ENCODE measurements at places on chromosomes 2 and 18.

DNA sequence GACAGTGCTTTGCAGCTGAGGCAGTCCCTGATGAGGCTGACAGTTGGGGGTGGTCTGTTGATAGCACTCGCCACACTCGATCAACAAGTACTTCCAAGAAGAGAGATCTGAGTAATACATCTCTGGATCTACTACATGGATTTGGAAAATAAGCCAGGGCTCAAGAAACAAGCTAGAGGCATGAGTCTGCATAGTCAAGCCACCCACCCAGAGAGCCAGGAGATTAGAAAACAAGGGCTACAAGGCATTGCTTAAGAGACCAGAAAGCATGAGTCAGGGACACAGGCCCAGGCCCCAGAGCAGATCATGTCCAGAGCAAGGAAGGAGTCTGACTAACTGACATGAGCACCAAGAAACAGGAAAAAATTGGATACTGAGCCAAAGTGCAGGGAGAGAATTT, 196.9 kb upstream of the CWC22 start:
- DNase-seq = no peak

DNA sequence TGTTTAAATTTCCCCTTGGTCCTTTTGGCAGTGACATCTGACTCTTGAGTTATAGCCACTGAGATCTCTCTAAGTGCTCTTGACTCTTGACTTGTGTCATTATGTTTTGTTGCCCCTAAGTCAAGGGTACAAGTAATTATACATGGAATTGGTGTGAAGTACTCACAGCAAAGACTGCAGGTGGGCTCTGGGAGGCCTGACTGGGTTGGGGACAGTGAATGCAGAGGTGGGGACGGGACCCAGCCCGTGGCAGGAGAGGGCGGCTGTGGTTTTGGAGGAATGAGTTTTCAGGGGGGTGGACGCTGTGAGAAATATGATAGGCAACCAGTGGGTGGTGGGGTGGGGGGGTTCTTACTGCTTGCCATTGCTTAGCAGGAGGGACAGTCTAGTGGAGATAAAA, 97.8 kb downstream of the NCK2 start:
- no peak for DNase-seq

GRCh38 chr2:138356178-138356577, 145.4 kb upstream of the SPOPL start:
- DNase-seq = no peak

GRCh38 chr18:9787036-9787435, 78.9 kb downstream of the RAB31 start:
- no peak for DNase-seq

DNA sequence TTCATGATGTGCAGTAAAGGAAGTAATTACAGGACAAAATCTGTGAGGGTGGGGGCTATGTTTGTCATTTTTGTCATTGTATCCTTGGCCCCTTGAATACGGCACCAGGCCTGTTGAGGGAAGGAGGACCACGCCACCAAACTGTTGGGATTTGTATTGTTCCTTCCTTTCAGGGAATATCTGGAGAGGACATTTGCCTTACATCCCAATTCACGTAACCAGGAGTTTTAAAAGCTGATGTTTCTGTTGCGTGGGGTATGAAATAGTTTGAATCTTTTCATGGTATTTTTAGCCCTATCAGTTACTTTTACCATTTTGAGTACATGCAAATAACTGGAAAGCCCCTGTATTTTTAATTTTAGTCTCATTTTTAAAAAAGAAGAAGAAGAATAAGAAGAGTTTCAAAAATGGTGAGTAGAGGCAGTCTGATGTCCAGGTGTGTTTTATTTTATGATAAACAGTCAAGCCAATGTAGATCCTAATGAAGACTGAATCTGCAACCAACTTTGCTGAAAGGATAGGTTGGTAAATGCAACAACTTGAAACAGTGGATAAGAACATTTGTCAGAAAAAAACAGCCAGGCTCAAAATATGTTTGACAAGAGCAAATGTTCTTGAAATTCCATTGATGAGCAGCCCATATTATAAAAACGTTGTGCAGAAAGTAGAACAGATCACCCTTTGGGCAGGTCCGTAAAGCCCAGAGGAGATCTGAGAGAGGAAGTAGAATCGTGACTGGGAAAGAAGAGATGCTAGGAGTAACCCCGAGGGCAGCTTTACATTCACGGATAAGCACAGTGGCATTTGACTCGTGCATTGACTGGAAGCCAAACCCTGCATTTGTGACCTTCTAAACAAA, 54.5 kb downstream of the RASGRP3 start:
- DNase-seq = no peak

DNA sequence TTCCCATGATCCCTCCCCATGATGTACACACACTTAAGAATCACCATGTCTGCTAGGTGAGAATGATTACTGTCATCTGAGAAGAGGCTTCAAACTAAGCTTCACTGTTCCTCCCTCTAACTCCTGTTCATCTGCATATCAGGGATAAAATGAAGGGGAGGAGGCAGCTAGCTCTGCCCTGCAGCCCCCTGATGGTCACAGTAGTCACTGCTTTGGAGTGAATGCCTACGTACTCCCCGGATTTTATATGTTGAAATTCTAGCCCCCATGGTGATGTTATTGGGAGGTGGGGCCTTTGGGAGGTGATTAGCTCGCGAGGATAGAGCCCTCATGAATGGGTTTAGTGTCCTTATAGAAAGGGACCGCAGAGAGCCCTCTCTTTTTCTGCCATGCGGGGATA, 156.4 kb downstream of the NCKAP5 start:
- DNase-seq = no peak

DNA sequence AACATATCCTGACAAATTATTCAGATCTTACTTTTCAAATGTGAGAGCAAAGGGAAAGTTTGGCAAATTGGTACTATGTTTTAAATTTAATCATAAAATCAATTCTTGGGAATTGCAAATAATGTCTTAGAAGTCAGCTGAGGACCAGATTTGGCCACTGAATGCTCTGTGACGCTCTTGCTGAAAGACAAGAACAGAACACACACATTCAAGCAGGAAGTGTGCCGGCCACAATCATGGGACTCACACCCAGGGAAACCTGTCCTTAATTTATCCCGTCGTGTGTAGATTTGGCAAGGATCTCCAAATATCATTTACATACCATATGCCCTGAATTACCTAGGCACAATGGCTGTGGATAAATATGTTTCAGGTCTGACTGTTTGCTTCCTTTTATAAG, 253.1 kb downstream of the TCF4 start:
- DNase-seq = no peak
